ENCODE measurements at places on chromosomes 13 and 19. TPM values are rescaled to one million over a fixed set of nuclear protein-coding genes. Genes with fewer than 3 reads are reported as not detected.

- no peak for DNase-seq
These were observed 201.0 kb upstream of the RXFP2 start for GRCh38 chr13:31538067-31539042.

- no peak for DNase-seq
These were observed 305.5 kb downstream of the DCT start for GRCh38 chr13:94174009-94174408.

- DNase-seq, result no peak
These were observed 1.9 kb downstream of the GALP start for GRCh38 chr19:56177564-56178243.

DNA sequence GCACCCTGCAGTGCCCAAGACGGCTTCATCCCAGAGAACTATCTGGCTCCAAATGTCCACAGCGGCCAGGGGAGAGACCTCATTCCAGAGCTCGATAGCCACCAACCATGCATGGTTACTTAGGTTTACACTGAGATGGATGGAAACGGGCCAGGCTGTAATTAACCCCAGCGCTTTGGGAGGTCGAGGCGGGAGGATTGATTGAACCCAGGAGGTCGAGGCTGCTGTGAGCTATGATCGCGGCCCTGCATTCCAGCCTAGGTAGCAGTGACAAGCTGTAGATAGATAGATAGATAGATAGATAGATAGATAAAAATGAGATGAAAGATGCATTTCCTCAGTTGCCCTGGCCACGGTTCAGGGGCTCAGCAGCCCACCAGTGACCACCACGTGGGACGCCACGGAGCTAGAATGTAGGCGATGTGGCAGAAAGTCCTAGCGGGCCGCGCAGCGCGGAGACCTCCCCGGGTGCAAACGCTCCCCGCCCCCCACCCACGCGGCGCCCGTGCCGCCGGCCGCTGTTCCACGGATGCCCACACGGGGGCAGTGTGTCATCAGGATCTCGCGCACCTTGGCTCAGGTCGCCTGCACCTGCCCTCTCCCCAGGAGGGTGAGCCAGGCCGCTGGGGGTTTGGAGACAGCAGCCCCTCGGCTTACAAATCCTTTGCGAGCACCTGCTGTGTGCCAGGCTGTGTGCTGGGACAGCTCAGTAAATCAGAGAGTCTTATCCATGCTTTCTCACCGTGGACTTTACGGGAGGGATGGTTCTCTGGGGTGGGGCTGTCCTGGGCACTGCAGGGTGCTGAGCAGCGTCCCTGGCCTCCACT lies 13.5 kb upstream of the TLE5 start:
- DNase-seq, result no peak

GRCh38 chr13:79805317-79805716 lies 324.4 kb downstream of the NDFIP2 start:
- DNase-seq, result no peak

GRCh38 chr19:33429891-33430673 lies 56.6 kb downstream of the CEBPG start:
- DNase-seq, result no peak

- peak; percentile 24 for DNase-seq
These were observed 4.2 kb downstream of the FPR3 start for GRCh38 chr19:51799034-51799773.

DNA sequence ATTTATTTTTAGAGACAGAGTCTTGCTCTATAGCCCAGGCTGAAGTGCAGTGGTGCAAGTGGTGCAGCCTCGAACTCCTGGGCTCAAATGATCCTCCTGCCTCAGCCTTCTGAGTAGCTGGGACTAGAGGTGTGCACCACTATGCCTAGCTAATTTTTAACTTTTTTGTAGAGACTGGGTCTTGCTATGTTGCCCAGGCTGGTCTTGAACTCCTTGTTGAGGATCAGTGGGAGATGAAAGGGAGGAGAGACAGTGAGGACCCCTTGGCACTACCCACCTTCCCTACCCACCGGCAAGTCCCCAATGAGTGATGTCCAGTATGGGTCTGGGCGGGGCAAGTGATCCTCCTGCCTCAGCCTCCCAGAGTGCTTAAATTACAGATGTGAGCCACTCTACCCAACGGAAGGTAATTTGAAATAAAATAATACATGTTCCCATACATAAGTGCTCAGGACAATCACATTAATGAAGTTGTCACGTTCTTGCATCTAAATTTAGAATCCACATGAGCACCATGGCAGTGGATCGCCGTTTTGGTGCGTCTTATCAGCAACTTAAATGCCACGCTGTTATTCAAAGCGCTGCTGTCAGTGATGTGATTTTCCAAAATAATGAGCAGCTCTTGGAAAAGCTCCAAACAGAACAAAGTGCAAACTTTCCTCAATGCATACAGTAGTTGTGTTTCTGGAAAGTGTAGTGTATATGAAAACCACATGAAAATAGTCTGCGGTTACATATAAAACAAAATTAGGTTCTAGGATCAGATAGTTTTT lies 5.9 kb upstream of the ARL11 start:
- no peak for DNase-seq

- no peak for DNase-seq
These were observed 24.2 kb downstream of the CERS4 start for GRCh38 chr19:8233370-8233769.

GRCh38 chr13:50267066-50267465 lies 251.8 kb downstream of the KCNRG start:
- DNase-seq, result no peak

DNA sequence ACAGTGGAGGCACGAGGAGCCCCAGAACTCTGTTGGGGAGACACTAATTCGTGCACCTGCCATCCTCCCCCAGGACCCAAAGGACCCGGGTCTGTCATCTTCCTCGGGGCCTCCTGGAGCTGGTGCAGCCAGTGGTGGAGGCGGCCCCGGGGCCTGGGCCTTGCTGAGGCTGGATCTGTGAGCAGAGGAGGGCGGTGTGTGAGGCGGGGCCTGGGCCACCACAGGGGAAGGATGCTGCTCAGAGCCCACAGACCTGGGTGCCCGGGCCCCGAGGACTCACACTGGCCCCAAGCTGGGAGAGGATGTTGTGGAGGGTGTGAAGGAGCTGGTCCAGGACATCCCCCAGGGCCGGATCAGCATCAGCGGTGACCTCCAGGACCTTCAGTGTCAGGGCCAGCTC lies 8.3 kb downstream of the IFNL3 start:
- no peak for DNase-seq

GRCh38 chr13:29817604-29818378 lies 32.6 kb downstream of the UBL3 start:
- no peak for DNase-seq

- no peak for DNase-seq
These were observed 35.8 kb upstream of the MEDAG start for GRCh38 chr13:30870049-30870884.

GRCh38 chr19:4043401-4043800 lies 23.3 kb downstream of the ZBTB7A start:
- DNase-seq, result no peak

GRCh38 chr13:46896341-46897137 lies at the start of gene HTR2A:
Gene HTR2A, minus strand, starts transcription at chr13:46897053. Its CDS starts 1,147 bp downstream, at chr13:46895906.
- peak; percentile 52 for DNase-seq

DNA sequence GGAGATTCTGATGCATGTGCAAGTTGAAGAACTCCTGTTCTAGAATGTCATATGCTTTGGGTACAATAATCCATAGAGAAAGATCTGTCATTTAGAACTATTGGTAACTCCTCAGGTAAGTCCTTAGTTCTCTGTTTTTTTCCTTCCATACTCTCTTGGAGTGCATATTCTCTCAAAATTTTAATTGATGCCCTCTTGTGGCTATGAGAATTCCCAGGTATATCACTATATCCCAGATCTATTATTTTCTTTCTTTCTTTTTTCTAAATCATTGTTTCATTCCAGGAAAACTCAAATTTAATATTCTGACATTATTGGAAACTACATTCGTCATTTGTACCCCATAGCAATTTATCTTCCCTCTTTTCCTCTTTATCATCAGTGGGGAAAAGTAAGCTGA lies 485.4 kb downstream of the KLF5 start:
- DNase-seq, result no peak

GRCh38 chr19:38879400-38879751 lies 1.3 kb upstream of the RINL start:
- no peak for DNase-seq

DNA sequence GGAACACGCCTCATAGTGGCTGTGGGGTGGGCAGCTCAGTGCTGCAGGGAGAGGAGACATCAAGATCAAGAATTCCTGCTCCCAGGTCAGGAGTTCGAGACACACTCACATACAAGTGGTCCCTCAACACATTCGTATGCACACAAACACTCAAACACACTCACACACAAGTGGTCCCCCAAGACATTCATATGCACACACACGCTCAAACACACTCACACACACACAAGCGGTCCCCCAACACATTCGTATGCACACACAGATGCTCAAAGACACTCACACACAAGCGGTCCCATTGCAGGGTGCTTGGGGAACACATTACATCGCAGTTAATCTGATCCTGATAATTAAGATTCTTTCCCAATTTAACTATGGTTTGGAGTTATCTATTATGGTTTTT lies 28.2 kb downstream of the FCGBP start:
- no peak for DNase-seq

GRCh38 chr19:11226716-11227166 lies 12.7 kb upstream of the ANGPTL8 start:
- no peak for DNase-seq

DNA sequence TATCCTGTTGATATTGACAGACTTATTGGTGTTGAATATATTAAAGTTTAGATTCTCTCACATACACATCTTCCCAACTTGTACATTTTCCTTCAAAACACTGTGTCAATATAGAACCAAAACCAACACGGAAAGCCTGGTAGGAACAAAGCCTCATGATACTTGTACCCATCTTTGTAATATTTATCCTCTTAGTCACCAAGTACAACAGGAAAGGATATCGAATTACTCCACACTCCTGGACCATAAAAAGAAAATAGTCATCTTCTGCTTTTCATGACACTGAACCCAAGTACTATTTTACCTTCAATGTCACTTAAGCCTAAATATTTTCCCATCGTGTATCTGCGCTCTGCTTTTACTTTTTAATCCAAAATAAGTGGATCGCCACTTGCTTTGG lies 702.9 kb upstream of the PCDH9 start:
- DNase-seq, result no peak

- no peak for DNase-seq
These were observed 21.7 kb downstream of the ZIC5 start for GRCh38 chr13:99949679-99950413.

GRCh38 chr19:29546583-29547190 lies 20.9 kb downstream of the VSTM2B start:
- DNase-seq, result no peak

Gene SIGLEC12
- polyA plus RNA-seq, result 0.13 TPM

Gene EML2
- 24.9 TPM for polyA plus RNA-seq

Gene EDDM13
- 1.7 TPM for polyA plus RNA-seq

Gene EFNB2
- polyA plus RNA-seq, result 126 TPM

Gene FPR2
- polyA plus RNA-seq, result 0.15 TPM

Gene SHANK1
- 4.9 TPM for polyA plus RNA-seq

Gene PSG7
- polyA plus RNA-seq, result not detected

Gene SULT2A1
- 1.6 TPM for polyA plus RNA-seq

Gene GJB6
- 3.6 TPM for polyA plus RNA-seq

Gene CLDN10
- polyA plus RNA-seq, result 104 TPM

Gene SLC15A1
- 9.2 TPM for polyA plus RNA-seq

Gene GPC5
- 2.7 TPM for polyA plus RNA-seq

Measured in renal pelvis (tissue), 12 donors.